ENCODE measurements at places on chromosomes 7 and 10.
A peak's percentile ranks its signal among the peaks of the same experiment; 100 is the strongest.

DNA sequence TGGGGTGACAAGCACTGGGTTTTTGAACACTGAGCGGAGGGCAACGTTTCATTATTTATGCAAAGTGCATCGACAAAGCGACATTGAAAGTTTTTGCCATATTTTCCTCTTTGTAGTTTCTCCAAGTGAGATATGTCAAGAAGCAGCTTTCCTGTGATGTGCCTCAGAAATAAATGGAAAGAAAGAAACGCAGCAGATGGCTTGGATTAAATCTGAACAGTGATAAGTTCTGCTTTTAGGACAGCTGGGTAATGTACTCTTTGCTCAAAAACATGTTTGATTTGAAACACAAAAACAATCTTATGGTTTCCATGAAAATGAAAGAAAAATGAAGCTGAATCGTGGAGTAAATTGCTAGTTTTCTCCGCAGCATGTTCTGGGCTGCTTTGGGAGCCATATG, 166.3 kb downstream of the PTPRN2 start:
- no peak for DNase-seq

DNA sequence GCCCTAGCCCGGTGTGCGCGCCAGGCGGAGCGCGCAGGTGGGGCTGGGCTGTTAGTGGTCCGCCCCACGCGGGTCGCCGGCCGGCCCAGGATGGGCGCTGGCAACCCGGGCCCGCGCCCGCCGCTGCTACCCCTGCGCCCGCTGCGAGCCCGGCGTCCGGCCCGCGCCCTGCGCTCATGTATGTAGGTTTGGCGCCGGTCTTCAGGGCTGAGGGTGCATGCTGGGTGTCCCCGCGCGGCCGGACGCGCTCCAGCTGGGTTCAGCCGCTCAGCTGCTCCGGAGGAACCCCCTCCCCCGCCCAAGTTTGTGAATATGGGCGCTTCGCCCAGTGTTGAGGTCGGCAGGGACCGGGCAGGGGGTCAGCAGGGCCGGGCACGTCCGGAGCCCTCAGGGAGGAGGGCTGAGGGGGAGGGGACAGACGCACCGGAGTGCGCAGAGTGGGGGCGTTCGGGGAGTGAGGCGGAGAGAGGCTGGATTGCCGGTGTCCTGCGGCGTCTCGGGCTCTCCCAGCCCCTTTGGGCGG, 559 bp downstream of the VWC2 start:
- no peak for DNase-seq

DNA sequence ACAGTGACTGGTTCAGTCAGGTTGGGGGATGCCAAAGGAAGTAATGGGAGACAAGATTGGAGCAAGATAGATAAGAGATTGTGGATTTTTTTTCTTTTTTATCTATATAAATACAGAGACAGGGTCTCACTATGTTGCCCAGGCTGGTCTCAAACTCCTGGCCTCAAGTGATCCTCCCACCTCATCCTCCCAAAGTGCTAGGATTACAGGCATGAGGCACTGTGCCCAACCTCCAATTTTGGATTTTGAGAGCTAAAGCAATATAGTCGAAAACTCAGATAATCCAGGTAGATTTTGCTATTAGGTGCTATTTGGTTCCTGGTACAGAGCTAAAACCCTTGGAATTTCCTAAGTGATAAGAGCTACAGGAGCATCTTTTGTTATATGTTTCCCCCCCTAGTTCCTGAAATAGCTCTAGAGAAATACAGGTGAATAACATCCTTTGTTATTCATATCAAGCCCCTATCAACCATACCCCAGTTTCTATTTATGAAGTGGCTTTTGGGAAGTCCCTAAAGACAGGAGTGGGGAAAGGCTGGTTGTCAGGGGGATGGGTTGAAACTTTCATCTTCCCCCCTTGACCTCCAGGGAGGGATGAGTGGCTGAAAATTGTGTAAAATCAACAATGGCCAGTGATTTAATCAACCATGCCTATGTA, 151.2 kb downstream of the CFTR start:
- no peak for DNase-seq

- DNase-seq = no peak
Observed at GRCh38 chr7:110448918-110449317, 642.0 kb upstream of the LRRN3 start.

DNA sequence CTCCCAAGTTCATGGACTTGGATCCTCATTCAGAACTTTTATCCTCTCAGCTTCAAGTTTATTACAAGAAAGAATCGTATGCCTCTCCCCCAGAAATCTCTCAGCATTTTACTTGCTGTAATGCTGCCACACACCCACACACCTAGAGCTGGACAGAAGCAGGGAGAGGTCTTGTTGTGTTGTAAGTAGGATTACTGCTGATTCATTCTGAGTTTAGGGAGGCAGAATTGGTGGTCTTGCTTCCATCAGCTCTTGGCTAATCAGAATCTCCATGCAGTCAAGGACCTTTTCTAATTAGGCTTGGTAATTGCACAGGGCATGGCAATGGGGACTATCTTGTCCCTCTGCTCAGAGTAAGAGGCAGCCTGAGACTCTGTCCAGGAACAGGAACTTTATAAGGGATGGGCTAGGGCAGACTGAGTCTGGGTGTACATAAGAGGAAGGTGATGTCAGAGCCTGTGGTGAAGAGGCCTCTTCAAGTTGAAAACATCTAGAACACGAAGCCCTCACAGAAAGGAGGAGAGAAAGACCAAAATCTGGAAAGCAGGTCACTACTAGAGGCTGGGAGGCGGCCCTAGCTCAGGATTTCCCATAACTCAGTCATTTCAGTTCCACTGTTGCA, 7.0 kb upstream of the PTPRE start:
- no peak for DNase-seq

DNA sequence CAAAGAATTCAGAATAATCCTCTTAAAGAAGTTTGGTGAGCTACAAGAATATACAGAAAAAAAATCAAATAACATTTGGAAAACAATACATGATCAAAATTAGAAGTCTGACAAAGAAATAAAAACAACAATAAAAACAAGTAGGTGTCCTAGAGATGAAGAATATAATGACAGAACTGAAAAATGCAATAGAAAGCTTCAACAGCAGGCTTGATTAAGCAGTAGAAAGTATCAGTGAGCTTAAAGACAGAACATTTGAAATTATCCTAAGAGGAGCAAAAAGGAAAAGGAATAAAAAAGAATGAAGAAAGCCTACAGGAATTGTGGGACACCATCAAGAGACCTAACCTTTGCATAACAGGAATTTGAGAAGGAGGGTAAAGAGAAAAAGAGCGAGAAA, 238.8 kb downstream of the ZEB1 start:
- no peak for DNase-seq

DNA sequence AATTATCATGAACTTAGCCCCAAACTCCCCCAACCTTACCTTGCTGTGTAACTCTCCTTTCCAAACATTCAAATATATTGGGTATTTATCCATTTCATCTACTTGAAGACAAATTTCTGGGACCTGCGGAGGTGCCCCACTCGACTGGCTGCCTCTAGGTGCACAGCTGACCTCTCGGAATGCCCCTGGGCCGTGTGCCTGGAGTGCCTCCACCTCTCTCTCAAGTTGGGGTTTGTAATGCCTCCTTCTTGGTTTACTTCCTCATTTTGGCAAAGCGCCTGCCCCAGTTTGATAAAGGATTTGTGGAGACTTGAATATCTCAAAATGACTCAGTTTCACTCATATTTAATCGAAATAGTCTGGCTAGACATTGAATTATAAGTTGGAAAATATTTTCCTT, 16.6 kb downstream of the ZNF777 start:
- DNase-seq = no peak

- DNase-seq = no peak
Observed at GRCh38 chr7:128233471-128233870, 7.6 kb upstream of the LEP start.

GRCh38 chr10:19918794-19919193, 102.6 kb downstream of the PLXDC2 start:
- no peak for DNase-seq

GRCh38 chr10:69527961-69528360, 45.3 kb downstream of the NEUROG3 start:
- no peak for DNase-seq

DNA sequence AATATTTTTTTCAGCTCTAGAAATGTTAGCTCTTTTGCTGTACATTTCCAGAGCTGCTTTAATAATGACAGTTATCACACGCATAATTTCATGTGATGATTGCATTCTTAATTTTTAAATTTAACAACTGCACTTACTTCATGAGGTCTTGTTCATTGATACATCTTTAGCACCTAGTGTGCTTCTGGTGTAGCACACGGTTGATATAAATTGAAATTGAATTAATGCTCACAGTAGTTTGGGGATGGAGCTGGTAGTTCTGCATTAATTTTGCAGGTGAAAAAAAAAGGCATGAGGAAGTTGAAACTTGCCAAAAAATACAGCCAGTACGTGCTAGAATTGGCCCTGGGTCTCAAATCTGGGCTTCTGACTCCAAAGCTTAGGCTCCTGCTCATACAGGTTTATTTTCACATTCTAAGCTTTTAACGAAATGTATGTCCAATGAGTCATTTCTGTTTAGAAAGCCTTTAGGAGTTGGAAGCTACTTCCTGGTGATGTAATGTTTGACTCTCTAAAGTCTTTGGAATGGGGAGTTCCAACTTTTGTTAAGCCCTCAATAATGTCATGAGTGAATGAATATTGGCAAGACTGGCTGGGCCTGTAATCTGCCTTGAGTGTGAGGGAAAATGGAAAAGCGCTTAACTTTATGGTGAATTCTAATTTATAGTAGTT, 62.5 kb downstream of the DAGLB start:
- DNase-seq = no peak

DNA sequence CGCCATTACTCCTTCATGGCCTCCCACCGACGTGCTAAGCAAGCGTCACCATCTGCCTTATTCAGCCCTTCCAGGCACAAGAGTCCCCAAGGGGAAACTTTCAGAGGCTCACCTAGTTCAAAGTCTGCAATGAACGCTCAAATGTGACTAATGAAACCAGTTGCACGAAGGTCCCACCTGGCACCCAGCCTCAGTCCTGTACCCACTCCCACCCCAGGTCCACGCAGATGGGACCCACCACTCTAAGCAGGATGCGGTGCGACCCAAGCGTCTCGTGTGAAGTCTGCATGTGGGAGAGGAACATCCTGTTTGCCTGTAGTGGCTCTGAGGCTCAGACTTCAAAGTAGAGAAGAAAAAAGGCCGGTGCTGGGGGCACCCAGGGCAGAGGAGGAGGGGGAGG, 40.3 kb downstream of the RGS10 start:
- DNase-seq = no peak

DNA sequence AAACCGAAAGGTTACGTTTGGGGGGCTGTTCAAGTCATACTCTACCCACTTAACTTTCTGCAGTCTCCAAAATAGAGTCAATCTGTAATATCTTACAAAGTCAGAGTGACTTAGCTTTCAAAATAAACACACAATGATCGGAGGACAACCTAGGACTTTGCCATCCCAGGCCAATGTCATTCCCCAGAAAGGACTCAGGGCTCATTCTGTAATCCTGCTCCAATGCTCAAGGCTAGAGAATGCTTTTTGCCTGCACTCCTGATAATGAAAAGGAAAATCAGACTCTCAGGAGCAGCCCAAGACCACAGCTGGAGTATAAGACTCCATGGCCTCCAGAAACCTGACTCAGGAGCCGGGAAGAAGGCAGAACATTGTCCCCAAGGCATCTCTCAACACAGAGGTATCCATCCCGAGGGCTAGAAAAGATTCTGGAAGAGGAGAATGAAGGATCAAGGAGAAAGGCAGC, 28.5 kb upstream of the ASCC1 start:
- DNase-seq = no peak

DNA sequence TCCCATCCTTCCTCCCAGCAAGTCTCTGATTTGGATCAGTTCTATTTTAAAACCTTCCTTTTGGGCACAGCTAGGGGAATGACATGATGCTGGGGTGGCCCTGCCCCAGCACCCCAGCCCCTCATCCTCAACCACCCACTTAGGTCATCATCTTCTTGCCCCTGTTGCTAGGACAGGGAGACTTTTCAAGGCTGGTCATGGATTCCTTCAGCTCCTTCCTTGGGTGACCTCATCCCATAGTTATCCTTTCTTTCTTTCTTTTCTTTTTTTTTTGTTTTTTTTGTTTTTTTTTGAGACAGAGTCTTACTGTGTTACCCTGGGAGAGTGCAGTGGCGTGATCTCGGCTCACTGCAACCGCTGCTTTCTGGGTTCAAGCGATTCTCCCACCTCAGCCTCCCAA, 127.2 kb downstream of the WDFY4 start:
- DNase-seq = no peak

- peak; percentile 31 for DNase-seq
Observed at GRCh38 chr7:88835147-88835728, 39.7 kb upstream of the TEX47 start.

DNA sequence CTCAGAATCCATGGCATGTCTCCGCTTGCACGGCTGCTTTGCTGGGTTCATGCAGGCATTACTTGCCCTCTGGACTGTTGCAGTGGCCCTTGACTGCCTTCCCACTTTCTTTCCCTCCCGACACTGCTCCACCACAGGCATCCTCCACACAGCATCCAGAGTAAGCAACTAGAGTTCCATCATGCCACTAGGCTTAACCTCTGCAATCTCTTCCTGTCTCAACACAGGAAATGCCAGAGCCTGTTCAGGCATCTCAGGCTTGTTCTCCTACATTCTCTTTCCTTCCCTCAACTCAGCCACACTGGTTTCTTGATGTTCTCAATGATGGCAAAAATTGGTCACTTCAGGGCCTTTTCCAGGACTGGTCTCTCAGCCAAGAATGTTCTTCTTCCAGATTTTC, 284.5 kb upstream of the KLF6 start:
- DNase-seq = no peak

DNA sequence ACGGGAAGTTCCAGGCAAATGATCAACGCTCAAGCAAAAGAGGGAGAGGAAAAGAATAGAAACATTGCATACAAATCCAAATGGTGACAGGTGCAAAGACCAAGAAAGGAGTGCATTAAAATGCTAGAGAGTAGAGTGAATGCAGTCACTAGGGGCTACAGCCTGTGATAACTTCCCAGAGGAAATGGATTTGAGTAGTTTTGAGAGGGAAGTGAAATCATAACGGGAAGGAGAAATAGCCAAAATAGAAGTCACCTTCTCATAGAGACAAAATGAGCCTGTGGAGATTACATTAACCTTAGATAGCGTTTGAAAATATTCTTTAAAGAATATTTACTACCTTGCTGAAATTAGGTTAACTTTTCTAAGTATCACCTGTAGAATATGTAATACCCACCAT, 26.5 kb downstream of the NUP42 start:
- DNase-seq = no peak

GRCh38 chr7:107728276-107728675, 15.7 kb upstream of the CBLL1 start:
- no peak for DNase-seq

GRCh38 chr7:117036836-117037235, 83.5 kb downstream of the ST7 start:
- DNase-seq = no peak

DNA sequence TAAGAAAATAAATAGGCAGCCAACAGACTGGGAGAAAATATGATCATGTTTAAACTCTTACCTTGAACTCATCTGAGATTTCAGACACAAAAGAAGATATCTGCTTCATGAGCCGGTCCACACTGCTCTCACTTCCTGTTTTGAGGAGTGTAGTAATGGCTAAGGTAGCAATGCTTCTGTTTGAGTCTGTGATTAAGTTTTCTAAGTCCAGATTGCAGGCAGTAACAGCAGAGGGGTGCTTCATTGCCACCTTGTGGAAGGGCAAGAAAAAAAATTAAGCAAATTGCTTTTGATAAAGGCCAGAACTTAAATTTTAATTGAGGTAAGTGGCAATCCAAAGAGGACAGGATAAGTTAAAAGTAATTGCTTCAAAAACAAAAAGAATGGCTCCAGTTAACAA, 69.1 kb downstream of the MEST start:
- peak; percentile 23 for DNase-seq

- no peak for DNase-seq
Observed at GRCh38 chr10:43186150-43186549, 47.9 kb downstream of the CSGALNACT2 start.
